ENCODE measurements at places on chromosomes 4 and X.
A peak's percentile ranks its signal among the peaks of the same experiment; 100 is the strongest.

DNA sequence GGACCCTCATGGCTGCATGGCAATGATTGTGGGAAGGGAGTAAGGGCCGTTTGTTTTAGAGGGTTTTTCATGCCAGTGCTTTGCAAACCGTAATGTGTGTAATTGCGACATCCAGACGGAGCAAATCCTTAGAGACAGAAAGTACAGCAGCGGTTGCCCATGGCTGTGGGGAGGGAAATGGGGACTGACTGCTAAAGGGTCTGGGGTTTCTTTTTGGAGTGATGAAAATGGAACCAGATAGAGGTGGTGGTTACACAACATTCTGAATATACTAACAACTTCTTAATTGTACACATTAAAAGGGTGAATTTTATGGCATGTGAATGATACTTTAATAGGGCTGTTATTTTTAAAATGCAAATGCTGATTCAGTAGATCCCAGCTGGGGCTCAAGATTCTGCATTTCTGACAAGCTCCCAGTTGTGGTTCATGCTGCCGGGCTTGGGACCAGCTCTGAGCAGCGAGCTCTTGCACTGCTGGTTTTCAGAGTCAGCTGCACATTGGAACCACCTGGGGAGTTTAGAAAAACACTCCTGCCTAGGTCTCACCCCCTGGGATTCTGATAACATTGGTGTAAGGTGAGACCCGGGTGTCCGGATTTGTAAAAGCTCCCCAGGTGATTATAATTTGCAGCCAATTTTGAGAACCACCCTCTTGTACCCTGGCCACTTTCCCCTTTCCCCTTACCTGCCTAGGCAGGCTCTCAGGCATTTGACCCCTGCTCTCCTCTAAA lies 47.7 kb downstream of the PRPS1 start:
- no peak for DNase-seq

GRCh38 chr4:39970671-39971640 lies 6.8 kb downstream of the PDS5A start:
- no peak for DNase-seq

- peak; percentile 13 for DNase-seq
Measured at GRCh38 chrX:20829665-20830491, 544.3 kb upstream of the CNKSR2 start.

DNA sequence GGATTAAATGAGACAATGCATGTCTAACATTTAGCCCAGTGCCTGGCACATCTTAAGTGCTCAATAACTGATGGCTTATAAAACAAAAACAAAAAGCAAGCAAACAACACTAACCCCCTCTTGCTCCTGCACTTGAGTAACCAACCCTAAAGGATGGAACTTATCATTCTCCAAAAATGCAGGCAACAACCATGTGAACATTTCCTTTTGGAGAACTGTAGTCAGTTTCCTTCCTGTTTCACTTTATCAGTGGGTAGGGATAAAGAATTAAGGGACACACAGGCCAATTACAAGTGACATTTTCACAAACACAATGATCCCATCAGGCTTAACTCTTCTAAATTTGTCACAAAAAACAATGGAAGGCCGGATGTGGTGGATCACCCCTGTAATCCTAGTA lies 30.4 kb downstream of the RPS3A start:
- no peak for DNase-seq

DNA sequence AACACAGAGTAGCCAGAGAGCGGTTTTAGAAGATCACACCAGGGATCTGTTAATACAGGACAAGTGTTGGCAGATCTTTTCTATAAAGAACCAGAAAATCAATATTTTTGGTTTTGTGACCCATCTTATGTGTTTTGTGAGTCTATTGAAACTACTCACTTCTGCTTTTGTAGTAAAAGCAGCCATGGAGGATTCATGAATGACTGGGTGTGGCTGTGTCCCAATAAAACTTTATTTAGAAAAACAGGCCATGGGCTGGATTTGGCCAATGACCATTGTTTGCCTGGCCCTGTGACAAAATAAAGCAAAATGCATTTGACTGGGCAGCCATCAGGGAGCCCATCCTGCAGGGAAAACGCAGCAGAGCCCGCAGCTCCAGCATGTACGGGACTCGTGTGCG lies 99.9 kb upstream of the ADRA2C start:
- no peak for DNase-seq

- DNase-seq, result no peak
Measured at GRCh38 chrX:22203186-22203585, 69.5 kb upstream of the CBLL2 start.

GRCh38 chrX:57918750-57919436 lies 8.6 kb upstream of the ZXDA start:
- peak; percentile 7 for DNase-seq

DNA sequence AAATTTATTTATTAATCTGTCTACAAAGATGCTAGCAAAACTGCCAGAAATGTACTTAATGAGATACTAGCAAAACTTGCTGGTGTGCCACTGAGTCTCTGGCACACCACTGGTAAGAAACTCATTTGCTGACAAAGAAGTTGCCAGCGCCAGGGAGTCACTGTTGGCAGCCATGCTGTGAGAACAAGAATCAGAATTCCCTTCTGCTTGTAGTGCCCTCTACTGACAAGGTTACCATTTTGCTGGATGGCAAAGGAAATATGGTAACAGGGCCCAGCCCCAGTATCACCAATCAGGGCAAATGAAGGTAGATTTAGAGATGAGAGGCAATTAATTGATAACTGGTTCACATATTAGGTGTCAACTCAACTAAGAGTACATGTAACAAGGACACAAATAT lies 750.1 kb upstream of the ADGRL3 start:
- DNase-seq, result no peak

DNA sequence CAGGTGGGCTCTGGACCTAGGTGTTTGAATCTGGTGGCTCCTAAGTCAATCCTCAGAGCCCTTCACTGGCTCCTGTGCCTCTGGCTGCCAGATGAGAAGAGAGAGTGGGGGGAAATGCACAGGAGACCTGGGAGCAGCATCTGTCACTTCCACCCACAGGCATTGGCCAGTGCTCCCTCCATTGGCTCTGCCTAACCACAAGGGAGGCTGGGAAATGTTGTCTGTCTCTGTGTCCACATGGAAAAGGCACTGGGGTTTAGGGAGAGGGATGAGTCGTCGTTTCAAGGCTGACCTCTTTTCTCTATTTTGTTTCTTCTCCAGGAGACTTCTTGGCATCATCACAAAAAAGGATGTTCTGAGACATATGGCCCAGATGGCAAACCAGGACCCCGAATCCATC lies 76.4 kb downstream of the CLCN4 start:
- DNase-seq, result peak; percentile 5

DNA sequence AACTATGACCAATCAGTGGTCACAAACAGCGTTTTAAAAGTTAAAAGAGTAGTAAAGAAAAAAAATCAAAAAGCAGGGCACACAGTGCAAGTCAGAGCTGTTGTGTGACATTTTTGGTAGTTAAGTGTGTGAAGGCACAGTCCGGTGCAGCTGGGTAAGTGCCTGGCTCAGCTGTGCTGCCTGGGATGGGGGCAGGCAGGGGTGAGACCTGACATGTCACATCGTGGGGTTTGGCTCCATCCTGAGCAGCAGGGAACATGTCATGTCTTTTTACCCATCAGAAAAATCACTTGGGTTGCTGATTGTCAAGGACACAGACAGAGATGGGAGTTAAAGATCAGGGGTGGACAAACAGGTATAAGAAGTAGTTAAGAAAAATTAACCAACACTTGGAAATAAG lies 125.1 kb downstream of the NSUN7 start:
- DNase-seq, result no peak

DNA sequence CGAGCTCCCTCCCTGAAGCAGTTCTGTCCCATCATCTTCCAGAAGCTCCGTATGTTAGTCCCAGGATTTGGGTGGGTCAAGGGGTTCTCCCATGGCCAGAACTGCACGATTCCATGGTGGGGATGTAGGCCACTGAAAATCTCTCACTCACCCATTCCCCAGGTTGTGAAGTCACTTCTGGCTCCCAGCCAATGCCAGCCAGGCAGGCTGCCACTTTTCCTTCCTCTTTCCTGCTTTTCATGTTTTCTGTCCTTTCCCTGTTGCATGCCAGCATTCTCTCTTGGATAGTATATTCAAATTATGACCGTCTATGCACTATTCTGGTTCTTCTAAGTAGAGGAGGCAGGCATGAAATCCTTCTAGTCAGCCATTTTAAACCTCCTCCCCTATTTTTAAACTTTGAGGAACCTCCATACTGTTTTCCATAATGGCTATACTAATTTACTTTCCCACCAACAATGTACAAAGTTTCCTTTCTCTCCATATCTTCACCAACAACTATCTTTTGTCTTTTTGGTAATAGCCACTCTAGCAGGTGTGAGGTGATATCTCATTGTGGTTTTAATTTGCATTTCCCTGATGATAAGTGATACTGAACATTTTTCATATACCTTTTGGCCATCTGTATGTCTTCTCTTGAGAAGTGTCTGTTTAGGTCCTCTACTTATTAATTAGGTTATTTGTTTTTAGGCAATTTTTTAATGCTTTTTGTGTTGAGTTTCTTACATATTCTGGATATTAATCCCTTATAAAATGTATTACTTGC lies 182.1 kb upstream of the TET2 start:
- no peak for DNase-seq

- no peak for DNase-seq
Measured at GRCh38 chr4:185054886-185055285, 36.6 kb downstream of the HELT start.

- no peak for DNase-seq
Measured at GRCh38 chr4:33390976-33391375, 2670.8 kb downstream of the PCDH7 start.

DNA sequence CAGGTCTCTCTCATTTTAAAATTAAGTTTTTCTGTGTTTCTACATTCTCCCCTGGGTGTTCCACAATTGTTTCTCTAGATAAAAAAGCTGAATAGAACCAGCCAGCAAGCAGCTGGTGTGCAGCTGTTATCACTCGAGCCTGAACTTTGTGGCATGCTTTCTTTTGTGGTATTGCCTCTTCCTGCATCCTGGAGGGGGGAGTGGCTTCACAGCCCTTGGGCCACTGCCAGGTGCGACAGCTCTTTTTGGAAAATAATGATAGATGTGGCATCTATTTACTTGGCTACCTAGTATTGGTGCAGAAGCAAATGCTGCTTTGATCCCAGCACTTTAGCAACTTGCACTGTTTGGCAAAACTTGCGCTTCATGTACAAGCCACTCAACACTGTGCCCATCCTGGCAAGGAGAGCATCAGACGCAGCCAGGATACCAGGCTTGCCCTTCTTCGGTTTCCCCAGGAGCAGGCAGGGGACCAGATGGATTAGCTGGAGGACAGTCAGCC lies 69.4 kb downstream of the HMGB2 start:
- no peak for DNase-seq

DNA sequence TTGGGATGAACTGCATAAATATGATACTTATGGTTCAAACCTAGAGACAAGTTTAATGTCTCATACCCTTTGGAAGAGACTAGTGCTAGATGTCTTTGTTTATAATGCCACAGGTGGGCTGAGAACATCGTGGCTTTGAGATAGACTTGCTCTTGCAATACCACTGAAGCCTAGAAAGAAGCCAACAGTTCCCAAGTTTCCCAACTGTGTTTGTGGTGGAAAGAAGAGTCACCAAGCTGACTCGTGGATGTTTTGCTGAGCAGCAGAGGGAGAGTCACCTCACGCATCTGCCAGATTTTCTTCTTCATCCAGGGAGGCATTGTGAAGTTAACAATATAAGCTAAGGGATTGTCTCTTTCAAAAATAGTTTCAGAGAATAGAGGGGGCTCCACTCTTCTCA lies 1076.2 kb downstream of the C4orf33 start:
- DNase-seq, result no peak

DNA sequence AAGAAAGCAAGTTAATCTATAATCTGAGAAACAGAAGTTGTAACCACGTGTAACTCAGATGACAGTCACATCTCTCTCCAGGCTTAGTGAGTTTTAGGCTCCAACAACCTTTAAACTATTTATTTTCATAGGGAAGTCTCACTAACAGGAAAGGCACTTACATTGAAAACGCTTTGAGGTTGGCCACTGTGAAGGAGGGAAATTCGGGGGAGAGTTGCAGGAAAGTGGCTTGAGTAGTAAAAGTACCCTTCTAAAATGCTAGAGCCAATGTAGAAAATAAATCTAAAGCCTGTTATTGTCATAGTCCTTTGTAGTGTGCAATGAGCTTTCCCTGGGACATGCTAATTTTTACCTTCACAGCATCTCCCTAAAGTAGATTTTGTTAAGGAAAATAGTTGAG lies 995 bp upstream of the NFXL1 start:
- no peak for DNase-seq

- DNase-seq, result no peak
Measured at GRCh38 chr4:156969101-156969500, 2.5 kb downstream of the PDGFC start.

GRCh38 chrX:119734897-119735339 lies 23.5 kb upstream of the SOWAHD start:
- no peak for DNase-seq

GRCh38 chrX:46882266-46882665 lies 30.0 kb upstream of the JADE3 start:
- DNase-seq, result no peak

- no peak for DNase-seq
Measured at GRCh38 chrX:66815227-66815626, 176.3 kb upstream of the EDA2R start.

- DNase-seq, result no peak
Measured at GRCh38 chrX:37759878-37760418, 19.9 kb upstream of the CYBB start.

GRCh38 chrX:37796805-37797204 lies 16.9 kb downstream of the CYBB start:
- no peak for DNase-seq

DNA sequence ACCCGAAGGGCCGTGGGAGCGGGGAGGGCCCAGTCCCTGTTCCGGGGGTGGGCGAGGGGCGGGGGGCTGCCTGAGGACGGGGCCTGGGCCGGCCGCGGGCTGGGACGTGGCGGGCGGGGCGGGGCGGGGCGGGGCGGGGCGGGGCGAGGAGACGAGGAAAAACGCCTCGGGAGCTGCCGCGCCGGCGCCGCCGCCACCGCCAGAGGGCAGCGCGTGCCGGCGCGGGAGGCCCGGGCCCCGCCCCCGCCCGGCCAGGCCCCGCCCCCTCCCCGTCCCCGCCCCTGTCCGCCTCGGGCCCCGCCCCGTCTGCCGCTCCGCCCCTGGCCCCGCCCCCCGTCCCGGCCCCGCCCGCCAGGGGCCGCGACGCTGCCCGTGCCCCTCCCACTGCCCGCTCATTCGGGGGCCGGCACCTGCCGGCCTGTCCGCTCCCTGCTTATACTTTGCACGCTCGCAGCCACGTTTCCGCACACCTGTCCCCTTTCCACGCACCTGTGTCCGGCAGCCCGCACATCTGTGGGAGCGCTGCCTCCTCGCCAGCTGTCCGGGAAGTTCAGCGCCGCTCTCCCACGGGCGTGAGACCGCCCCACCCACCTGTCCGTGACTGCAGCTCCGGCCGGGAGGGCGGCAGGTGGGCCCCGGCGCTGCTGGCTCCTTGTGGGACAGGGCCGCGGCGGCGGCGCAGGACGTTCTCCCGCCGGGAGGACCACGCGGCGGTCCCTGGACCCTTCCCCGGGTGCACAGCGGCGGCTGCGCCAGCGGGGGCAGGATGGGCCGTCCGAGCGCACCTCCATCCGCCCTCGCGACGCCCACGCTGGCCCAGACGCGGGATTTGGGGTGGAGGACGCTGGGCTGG lies 1.7 kb upstream of the FGFRL1 start:
- DNase-seq, result peak; percentile 49

- no peak for DNase-seq
Measured at GRCh38 chr4:140071806-140072205, 82.2 kb downstream of the MAML3 start.

Data from T1000 (cell line).